Large intestine (tissue), 12 donors: ENCODE measurements at places on chromosomes 7 and 10. TPM values are rescaled to one million over a fixed set of nuclear protein-coding genes. Genes with fewer than 3 reads are reported as not detected.

Gene CDHR1
- 0.42 TPM for polyA plus RNA-seq

DNA sequence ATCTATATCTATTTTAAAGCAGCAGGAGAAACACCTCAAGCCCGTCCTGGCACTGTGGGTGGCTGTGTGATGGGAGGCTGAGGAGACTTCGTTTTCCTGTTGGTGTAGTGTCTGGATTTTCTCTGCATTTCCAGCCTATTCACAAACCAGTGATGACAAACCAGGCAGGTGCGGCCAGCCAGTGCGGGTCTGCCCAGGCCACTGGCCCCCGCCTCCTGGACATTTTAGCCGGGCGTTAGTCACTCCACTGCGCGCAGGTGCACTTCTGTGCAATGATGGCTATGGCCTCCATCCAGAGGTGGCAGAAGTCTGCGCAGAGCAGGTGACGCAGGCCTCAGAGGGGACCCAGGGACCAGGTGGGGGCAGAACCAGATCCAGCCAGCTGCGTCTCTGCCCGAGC, 64.9 kb upstream of the PITRM1 start:
- H3K27ac ChIP-seq: no peak overlapping the region
- peaks cover 10% of the 10 kb centered on the region for H3K27me3 ChIP-seq
- DNase-seq: no peak
- H3K36me3 ChIP-seq: no peaks in the 10 kb centered on the region

DNA sequence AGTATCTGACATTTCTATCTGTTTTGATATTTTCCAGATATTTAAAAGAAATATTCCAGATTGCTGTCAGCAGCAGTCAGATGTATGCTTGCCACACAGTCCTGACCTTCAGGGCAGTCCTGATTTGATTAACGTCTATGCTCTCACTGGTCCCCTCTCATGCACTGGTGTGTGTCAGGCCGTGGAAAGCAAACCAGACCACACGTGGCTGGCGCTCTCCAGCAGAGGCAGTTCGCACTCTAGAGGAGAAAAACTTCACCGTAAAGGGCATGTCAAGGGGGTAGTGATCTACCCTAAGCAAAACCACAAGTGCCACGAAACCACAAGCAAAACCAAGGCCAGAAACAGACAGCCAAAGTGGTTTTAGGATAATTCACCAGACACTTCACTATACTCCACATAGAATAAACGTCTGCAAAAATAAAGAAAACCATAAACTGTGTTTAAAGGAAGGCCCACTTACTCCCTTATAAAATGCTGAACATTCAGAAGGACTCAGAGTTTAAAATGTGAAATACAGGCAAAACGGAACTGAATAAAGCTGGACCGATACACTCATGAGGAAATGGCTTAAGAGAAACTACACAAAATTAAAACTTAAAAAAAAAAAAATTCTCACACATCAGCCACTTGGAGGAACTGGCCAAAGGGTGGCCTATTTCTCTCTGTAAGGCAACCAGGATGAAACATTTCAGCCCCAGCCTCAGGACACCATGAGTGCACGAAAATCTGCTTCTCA, 26.4 kb downstream of the PARP12 start:
- no peak for DNase-seq
- no peaks in the 10 kb centered on the region for H3K27me3 ChIP-seq
- H3K4me1 ChIP-seq: no peaks in the 10 kb centered on the region

GRCh38 chr10:71297343-71297742, 21.7 kb upstream of the SLC29A3 start:
- H3K4me1 ChIP-seq: no peaks in the 10 kb centered on the region
- no peaks in the 10 kb centered on the region for H3K27me3 ChIP-seq
- peaks cover 38% of the 10 kb centered on the region for H3K36me3 ChIP-seq
- DNase-seq: no peak
- H3K27ac ChIP-seq: no peak overlapping the region
- no peak overlapping the region for H3K4me3 ChIP-seq

GRCh38 chr7:44390701-44391100, 65.3 kb upstream of the CAMK2B start:
- no peak for DNase-seq
- no peaks in the 10 kb centered on the region for H3K27me3 ChIP-seq
- H3K4me3 ChIP-seq: no peak overlapping the region
- H3K36me3 ChIP-seq: peaks cover 79% of the 10 kb centered on the region

Gene PIK3AP1
- 5.7 TPM for polyA plus RNA-seq

DNA sequence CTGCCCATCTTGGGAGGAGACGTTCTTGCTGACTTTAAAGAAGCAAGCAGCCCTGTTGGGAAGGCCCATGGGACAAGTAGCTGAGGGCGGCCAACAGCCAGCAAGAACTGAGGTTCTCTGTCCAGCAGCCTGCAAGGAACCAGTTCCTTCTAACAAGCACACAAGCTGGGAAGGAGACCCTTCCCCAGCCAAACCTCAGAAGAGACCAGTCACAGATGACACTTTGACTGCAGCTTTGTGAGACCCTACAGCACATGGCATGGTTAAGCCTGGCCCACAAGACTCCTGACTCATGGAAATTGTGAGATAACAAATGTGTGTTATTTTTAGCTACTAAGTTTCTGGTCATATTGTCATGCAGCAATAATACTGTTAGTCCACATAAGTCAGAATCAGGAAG, 99.9 kb downstream of the PRLHR start:
- H3K36me3 ChIP-seq: no peaks in the 10 kb centered on the region
- no peak overlapping the region for H3K27ac ChIP-seq
- DNase-seq: no peak
- H3K27me3 ChIP-seq: no peaks in the 10 kb centered on the region
- no peaks in the 10 kb centered on the region for H3K4me1 ChIP-seq

DNA sequence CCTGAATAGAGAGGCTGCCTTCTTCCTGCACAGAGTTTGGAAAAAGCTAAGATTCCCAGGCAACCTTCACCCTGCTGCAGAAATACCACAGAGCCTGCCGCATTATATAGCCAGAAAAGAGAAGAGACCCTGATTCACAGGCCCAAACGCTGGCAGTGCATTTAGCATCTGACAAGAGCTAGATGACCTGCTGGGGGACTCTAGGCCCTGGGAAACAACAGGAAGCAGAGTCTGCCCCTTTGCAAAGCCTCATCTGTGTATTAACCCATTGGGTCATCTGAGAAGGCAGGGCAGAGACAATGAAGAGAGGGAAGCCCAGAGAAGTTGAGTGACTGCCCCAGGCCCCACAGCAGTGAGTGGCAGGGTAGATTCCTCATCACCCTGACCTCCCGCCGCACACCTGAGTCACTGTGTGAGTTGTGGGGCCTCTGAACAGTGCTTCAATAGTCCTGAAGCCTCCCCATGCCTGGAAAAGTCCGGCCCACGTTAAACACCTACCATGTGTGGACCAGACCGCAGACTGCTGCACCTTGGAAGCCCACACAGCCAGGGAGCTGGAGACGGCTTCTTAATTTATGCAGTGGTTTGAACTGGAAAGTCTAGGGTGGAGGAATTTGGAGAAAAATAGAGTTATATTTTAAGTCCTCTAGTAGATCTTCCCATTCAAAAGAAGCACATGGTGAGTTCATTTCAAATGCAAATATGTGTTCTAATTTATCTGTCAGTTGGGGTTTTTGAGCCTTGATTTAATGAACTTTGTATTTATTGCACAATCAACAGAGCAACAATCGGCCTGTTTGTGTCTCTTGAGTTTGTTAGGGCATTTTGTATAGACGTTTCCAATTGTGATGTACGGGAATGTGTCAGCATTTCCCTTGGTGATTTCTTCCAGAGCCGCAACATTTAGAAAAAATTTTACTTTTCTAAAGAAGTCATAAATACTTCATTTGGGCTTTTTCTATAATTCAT, 80.4 kb upstream of the GPR26 start:
- no peak overlapping the region for H3K27ac ChIP-seq
- no peak overlapping the region for H3K4me3 ChIP-seq
- H3K36me3 ChIP-seq: no peaks in the 10 kb centered on the region
- peaks cover 24% of the 10 kb centered on the region for H3K27me3 ChIP-seq
- DNase-seq: no peak

DNA sequence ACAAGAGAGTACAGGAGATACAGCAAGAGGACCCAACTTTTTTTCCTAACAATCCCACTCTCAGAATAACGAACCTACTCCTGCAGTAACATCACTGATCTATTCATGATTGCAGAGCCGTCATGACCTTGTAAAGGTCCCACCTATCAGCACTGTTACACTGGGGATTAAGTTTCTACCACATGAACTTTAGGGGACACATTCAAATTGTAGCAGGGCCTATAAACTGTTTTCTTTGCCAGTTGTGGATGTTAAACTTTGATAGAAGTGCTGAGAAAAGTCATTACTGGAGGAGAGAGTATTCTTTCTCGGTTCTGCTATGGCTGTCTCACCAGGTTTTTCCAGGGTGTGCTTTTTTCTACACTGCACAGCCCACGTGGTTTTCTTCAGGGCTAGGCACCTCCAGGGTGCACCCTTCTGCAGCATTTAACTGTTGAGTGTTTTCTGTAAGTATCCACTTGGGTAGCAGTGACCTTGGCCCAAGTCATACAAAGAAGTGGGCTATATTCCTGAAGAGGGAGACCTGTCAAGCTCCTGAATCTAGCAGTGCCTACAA, 131.6 kb upstream of the AHR start:
- H3K27me3 ChIP-seq: no peaks in the 10 kb centered on the region
- H3K4me3 ChIP-seq: no peak overlapping the region
- no peak overlapping the region for H3K27ac ChIP-seq
- no peaks in the 10 kb centered on the region for H3K36me3 ChIP-seq

Gene NACAD
- 7.2 TPM for polyA plus RNA-seq

Gene SMARCD3
- 29.1 TPM for polyA plus RNA-seq

Gene SPDYE5
- polyA plus RNA-seq: 2.0 TPM

Gene ITGA8
- 9.5 TPM for polyA plus RNA-seq

Gene PNLIPRP3
- polyA plus RNA-seq: not detected

DNA sequence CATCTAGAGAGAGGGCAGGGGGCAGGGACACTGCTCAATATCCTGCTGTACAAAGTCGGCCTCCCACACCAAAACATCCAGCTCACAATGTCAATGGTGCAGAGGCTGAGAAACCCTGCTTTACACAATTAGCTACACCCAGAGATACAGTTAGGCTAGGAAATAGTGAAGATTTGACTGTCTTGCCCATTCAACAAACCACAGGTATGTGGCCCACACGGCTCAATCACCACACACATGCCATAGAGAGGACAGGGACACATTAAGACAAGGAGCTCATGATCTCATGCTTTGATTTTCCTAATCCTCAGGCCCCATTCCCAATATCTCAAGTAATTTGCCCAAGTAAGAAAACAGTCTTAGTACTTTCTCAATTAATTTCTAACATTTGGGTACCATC, 110.4 kb downstream of the OSBPL3 start:
- H3K36me3 ChIP-seq: peaks cover 21% of the 10 kb centered on the region
- H3K4me1 ChIP-seq: no peaks in the 10 kb centered on the region
- no peak overlapping the region for H3K4me3 ChIP-seq
- DNase-seq: no peak
- H3K27me3 ChIP-seq: no peaks in the 10 kb centered on the region

- H3K4me1 ChIP-seq: peaks cover 5% of the 10 kb centered on the region
- DNase-seq: no peak
- H3K36me3 ChIP-seq: no peaks in the 10 kb centered on the region
- no peak overlapping the region for H3K4me3 ChIP-seq
- H3K27me3 ChIP-seq: no peaks in the 10 kb centered on the region
Observed at GRCh38 chr7:115914951-115915350, 115.6 kb downstream of the TFEC start.

Gene XRCC2
- polyA plus RNA-seq: 6.0 TPM

Gene ZNF467
- 6.0 TPM for polyA plus RNA-seq

GRCh38 chr10:11716686-11717085, 25.5 kb upstream of the ECHDC3 start:
- no peak overlapping the region for H3K4me3 ChIP-seq
- no peak for DNase-seq
- peaks cover 13% of the 10 kb centered on the region for H3K4me1 ChIP-seq
- H3K36me3 ChIP-seq: no peaks in the 10 kb centered on the region
- no peak overlapping the region for H3K27ac ChIP-seq
